ENCODE measurements at places on chromosomes 2 and 18. TPM values are rescaled to one million over a fixed set of nuclear protein-coding genes. Genes with fewer than 3 reads are reported as not detected.

MROH2A gene
- total RNA-seq, result not detected

GAREM2 gene
- total RNA-seq, result under 0.01 TPM

POTEC gene
- total RNA-seq, result under 0.01 TPM

ELOA2 gene
- total RNA-seq, result not detected

UGT1A1 gene
- total RNA-seq, result 1.5 TPM

DSG1 gene
- total RNA-seq, result 0.64 TPM

UGT1A6 gene
- 43.0 TPM for total RNA-seq

GPR55 gene
- not detected for total RNA-seq

SLC4A5 gene
- 0.90 TPM for total RNA-seq

SCG2 gene
- total RNA-seq, result 0.13 TPM

C2orf66 gene
- total RNA-seq, result under 0.01 TPM

FAM110C gene
- 9.2 TPM for total RNA-seq

ABCB11 gene
- 0.26 TPM for total RNA-seq

LAPTM4A gene
- total RNA-seq, result 60.0 TPM

PDE6D gene
- 8.7 TPM for total RNA-seq

LRRC30 gene
- total RNA-seq, result not detected

CPO gene
- total RNA-seq, result 0.13 TPM

HOXD8 gene
- total RNA-seq, result not detected

SPR gene
- 12.2 TPM for total RNA-seq

NEU4 gene
- total RNA-seq, result not detected

CFC1 gene
- not detected for total RNA-seq

EVX2 gene
- not detected for total RNA-seq

LOXL3 gene
- total RNA-seq, result 0.13 TPM

RUFY4 gene
- not detected for total RNA-seq

NAT8 gene
- total RNA-seq, result not detected

G6PC2 gene
- not detected for total RNA-seq

FANCL gene
- total RNA-seq, result 10.8 TPM

All from bronchial epithelial cell (primary cell).